ENCODE measurements at places on chromosomes 1 and 21.

- no peak for DNase-seq
Observed at GRCh38 chr1:219085988-219086387, 87.7 kb upstream of the LYPLAL1 start.

- DNase-seq: peak; percentile 68
Observed at GRCh38 chr21:36966066-36966820, at the start of gene HLCS. Gene HLCS (minus strand): TSS chr21:36966669. CDS start chr21:36966638, 31 bp downstream.

DNA sequence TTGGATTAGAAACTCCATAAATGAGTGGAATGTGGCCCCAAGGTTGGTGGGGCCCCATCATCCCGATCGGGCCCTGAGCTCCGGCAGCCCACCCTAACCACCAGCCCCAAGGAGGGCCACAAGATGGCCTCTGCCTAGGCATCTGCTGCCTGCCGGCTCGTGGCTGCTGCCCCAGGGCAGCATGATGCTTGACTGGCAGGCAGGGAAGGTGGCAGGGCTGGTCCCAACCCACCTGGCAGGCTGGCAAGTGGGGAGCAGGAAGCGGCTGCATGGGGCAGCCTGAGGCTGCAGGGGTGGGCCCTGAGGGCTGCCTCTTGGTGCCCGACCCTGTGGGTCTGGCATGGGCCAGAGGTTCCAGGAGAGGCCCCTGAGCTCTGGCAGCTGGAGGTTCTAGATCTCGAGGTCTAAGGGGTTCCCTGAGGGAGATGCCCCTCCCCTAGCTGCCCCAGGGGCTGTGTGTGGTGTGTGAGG is 760 bp upstream of the GJC2 start:
- DNase-seq: no peak

- DNase-seq: no peak
Observed at GRCh38 chr1:7719468-7720094, 51.5 kb upstream of the VAMP3 start.

DNA sequence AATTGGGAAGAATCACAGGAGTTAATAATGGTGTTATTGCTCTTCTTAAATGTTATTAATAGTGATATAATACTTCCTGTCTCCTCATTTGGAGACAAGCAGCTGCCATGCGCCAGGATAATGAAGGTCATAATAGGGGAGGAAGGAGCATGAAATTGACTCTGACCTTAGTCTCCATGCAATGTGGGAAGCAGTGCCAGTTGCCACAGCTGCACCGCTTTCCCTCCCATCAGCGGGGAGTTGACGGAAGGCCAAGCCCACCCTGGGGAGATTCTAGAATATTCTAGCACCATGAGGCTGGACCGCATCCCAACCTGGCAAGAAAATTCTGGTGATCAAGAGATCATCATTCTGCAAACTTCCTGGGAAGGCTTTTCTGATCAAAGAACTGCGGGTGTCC is 11.0 kb upstream of the OLIG1 start:
- no peak for DNase-seq

GRCh38 chr1:24584171-24584647 is 28.3 kb downstream of the NCMAP start:
- no peak for DNase-seq
